CD4-positive, alpha-beta T cell treated with Interleukin-6 at 100 ng/mL for 8 hours (primary cell): ENCODE measurements at places on chromosomes 1 and 21.

DNA sequence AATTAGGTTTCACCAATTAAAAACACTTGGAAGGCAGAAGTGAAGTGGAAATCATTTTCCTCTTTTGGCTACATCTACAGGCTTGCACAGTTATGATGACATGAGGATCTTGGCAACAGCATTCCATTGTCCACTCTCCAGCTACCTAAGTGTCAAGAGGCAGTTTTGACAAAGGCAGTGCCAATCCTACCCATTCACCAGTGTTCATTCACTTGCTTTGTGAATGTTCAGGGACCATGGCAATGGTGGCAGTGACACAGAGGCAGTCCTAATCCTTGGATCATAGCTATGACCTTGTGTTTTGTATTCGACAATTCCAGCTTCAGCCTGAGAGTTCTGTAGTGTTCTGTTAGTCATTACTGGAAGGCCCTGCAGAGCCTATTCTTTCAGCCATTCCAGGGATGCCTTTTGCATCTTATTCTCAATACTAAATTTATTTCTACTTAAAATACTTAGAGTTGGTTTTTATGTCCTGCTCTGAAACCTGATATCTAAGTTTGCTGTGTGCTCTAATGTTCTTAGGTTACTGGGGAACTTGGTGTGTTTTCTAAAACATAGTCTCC, 36.7 kb downstream of the CRB1 start:
- no peak for DNase-seq

GRCh38 chr21:36759348-36760083, 60.6 kb downstream of the SIM2 start:
- DNase-seq, result no peak

GRCh38 chr1:193221651-193222050, 35.2 kb upstream of the B3GALT2 start:
- no peak for DNase-seq

- DNase-seq, result no peak
These were observed 204.7 kb downstream of the KAZN start for GRCh38 chr1:14803002-14803789.

GRCh38 chr1:89994231-89994804, 592 bp upstream of the ZNF326 start:
- DNase-seq, result no peak

DNA sequence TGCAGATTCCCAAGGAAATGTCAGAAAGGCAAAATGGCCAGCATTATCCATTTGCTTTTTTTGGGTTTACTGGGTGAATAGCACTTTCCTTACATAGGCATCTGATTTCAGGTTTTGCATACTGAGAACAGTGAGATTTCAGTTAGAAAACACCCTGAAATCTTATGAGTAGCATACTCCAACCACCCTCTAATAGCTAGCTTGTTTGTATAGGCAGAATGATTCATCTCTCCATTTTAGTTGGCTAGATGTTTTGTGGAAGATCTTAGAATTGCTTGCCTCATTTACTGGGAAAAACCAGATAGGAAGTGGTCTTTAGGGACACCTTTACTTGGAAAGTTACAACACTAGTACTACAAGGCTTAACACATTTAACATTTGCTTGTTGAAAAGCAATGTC, 10.4 kb downstream of the KYAT3 start:
- DNase-seq, result no peak

DNA sequence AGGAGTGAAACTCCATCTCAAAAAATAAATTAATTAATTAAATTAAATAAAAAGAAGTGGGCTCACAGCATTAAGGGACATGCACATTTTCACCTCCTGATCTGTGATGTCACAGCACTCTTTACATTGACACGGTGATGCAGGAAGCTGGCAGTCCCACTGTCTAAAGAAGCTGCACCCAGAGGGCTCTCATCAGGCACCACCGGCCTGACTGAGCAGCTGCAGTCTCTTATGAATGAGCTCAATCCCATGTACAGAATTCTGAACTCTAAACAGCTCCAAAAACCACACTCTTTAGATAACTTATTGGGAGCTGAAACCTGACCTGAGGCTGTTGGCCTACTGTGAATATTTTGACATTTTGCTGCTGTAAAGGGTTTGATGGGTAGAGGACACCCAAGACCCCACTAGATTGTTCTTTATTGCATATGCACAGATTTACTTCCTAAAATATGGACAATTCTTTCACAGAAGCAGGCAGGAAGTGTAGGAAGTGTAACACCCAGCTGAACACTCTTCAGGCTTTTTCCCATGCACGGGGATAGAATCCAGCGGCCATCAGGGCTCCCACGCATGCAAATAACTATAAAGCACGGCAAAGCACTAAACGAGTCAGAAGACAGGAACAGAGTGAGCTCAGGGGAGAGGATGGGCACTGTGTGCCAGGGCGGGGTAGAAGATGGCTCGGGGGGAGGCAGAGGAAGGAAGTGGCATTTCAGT, 46.2 kb downstream of the L1TD1 start:
- no peak for DNase-seq
